D721Med (cell line): ENCODE measurements at places on chromosomes 2 and 18.

- DNase-seq = no peak
Measured at GRCh38 chr18:28823506-28824182, 646.7 kb upstream of the CDH2 start.

DNA sequence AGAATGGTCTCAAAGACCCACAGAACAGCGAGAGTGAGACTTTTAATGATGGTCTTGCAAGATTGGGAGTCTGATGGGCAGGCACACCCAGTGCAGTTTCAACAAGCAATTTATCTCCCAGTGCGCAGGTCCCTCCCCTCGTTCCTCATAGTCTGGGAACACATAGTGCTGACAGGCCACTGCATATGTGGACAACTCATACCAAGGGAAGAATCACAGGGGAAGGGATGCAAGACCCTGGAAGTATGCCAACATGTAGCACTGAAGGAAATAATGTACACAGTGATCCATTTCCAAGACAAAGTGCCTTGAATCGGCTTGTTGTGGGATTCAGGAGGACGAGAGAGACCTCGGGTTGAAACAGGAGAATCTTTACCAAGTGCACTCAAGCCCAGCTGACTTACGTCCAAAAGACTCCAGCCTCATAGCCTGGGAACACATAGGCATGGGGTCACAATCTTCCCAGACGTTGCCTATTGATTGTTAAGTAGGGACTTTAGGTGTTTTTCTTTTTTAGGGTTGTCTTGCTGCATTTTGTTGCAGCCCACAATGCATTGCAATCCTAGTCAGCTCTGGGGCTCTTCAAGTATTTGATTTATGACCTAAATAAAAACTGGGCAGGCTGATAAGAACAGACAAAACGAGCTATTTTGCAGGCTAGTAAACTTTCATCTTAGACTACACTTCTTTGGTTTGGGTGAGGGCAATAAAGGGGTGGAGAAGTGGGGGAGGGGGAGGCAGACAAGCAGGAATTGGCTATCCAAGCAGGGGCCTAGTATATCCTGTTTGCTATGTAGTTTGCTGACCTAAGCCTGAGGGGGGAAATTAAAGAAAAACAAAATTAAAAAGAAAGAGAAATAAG is 24.7 kb upstream of the SERPINB5 start:
- no peak for DNase-seq

GRCh38 chr2:160343404-160343803 is 143.3 kb upstream of the ITGB6 start:
- DNase-seq = no peak

DNA sequence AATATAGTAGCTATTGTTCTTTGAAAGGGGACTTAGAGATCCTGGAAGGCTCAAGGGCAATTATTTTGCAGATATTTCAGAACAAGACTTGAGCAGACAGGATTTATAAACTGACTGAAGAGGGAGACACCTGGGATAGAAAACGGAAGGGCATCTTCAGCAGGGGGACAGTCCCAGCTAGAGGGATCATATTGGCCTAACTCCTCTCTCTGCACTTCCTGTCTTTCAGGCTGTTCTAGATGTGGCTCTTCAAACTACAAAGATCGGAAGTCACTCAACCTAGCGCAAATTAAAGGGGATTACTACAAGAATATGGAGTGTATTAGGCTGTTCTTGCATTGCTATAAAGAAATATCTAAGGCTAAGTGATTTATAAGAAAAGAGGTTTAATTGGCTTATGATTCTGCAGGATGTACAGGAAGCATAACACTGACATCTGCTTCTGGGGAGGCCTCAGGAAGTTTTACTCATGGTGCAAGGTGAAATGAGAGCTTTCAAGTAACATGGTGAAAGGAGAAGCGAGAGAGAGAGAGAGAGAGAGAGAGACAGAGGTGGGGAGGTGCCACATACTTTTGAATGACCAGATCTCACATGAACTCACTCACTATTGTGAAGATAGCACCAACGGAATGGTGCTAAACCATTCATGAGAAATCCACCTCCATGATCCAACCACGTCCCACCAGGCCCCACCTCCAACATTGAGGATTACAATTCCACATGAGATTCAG is 5.3 kb upstream of the CTIF start:
- no peak for DNase-seq

DNA sequence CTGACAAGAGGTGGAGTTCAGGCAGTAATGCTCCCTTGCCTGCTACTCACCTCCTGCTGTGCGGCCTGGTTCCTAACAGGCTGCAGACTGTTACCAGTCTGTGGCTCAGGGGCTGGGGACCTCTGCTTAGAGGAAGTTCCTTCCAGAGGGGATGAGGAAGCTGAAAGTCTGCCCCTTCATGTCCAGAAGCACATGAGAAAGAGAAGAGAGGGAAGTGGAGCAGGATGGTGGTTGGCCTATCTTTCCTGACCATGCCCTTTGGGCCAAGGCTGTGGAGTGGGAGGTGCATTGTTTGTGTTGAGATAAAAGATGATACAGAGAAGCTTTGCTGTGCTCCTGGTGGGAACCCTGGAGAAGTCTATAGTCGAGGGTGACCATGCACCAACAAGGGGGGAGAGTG is 112.5 kb downstream of the LPIN1 start:
- no peak for DNase-seq
